Activated naive CD8-positive, alpha-beta T cell treated with anti-CD3 and anti-CD28 coated beads, Interleukin-2, amount 10 ng/mL, durations not matched to agents 7 days and 5 days (primary cell): ENCODE measurements at places on chromosomes 16 and 17. TPM values are rescaled to one million over a fixed set of nuclear protein-coding genes. Genes with fewer than 3 reads are reported as not detected.

Gene MRPL28
- 67.5 TPM for total RNA-seq

Gene KRTAP9-1
- total RNA-seq, result not detected

Gene RHBDL3
- 0.72 TPM for total RNA-seq

Gene TP53TG3B
- total RNA-seq, result not detected

Gene LGALS9C
- 6.5 TPM for total RNA-seq

Gene NLE1
- 13.4 TPM for total RNA-seq

Gene ZNF423
- 0.06 TPM for total RNA-seq

Gene CCR7
- 231 TPM for total RNA-seq

Gene IL32
- total RNA-seq, result 2,319 TPM

Gene TBC1D26
- 0.31 TPM for total RNA-seq

Gene ARHGDIG
- total RNA-seq, result not detected

Gene NPTX1
- 2.8 TPM for total RNA-seq

Gene PTGES3L
- total RNA-seq, result 0.39 TPM

Gene FBXW10
- not detected for total RNA-seq

Gene KRT28
- total RNA-seq, result not detected

Gene NPIPA8
- 16.0 TPM for total RNA-seq

Gene TAT
- not detected for total RNA-seq

Gene APOH
- total RNA-seq, result not detected

Gene COPZ2
- total RNA-seq, result 6.1 TPM

Gene CLCN7
- 69.7 TPM for total RNA-seq

Gene CNTNAP1
- total RNA-seq, result 3.6 TPM

Gene TEX14
- 0.30 TPM for total RNA-seq

Gene RDM1
- 17.3 TPM for total RNA-seq

Gene AGRP
- not detected for total RNA-seq

Gene TLCD3A
- total RNA-seq, result 13.1 TPM

Gene CXCL16
- 2.7 TPM for total RNA-seq

Gene TXNL4B
- 15.2 TPM for total RNA-seq

Gene KRTAP9-2
- total RNA-seq, result not detected

Gene ZSCAN10
- total RNA-seq, result 0.37 TPM

Gene CMTM1
- total RNA-seq, result 13.5 TPM

Gene MLYCD
- total RNA-seq, result 7.0 TPM
